ENCODE measurements at places on chromosomes 16 and 17. TPM values are rescaled to one million over a fixed set of nuclear protein-coding genes. Genes with fewer than 3 reads are reported as not detected.

KRT33A gene
- total RNA-seq: 0.50 TPM

TPPP3 gene
- 9.5 TPM for total RNA-seq

WFIKKN2 gene
- 7.3 TPM for total RNA-seq

MEIOC gene
- 128 TPM for total RNA-seq

GRAPL gene
- 2.0 TPM for total RNA-seq
